ENCODE measurements at places on chromosomes 2 and 18.

- DNase-seq, result no peak
These were observed 20.5 kb downstream of the PDIA6 start for GRCh38 chr2:10792001-10792634.

GRCh38 chr2:198287706-198288105 lies 483.3 kb downstream of the PLCL1 start:
- DNase-seq, result no peak

GRCh38 chr2:188810586-188810985 lies 163.6 kb upstream of the COL3A1 start:
- no peak for DNase-seq

DNA sequence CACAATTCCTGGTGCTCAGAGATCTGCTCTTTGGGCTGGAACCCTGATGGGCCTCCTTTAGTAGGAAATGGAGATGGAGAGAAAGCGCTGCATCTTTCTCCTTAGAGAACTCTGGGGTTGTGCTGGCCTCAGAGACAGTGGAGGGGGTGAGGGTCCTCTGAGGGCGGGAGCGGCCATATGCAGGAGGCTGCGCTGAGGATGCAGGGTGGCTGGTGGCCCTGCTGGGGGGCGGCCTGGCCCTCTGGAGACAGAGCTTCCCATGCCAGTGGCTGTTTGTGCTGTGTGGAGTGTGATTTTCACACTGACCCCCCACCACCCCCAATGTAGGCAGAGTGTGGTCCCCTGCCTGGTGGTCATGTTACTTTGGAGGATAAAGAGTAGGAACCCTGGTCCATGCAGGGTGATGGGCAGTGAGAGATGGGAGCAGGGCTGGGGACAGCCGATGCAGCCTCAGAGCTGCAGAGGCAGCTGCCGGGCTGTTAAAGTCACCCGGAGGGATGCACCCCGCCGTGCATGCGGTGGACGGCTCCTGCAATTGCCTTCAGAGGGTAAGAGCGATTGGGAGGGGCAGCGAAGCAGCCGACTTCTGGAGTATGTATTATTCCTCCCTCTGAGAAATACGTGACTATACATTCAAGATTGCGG lies 194.6 kb downstream of the FAM210A start:
- DNase-seq, result no peak

GRCh38 chr2:22521620-22522019 lies 863.4 kb upstream of the KLHL29 start:
- DNase-seq, result no peak

DNA sequence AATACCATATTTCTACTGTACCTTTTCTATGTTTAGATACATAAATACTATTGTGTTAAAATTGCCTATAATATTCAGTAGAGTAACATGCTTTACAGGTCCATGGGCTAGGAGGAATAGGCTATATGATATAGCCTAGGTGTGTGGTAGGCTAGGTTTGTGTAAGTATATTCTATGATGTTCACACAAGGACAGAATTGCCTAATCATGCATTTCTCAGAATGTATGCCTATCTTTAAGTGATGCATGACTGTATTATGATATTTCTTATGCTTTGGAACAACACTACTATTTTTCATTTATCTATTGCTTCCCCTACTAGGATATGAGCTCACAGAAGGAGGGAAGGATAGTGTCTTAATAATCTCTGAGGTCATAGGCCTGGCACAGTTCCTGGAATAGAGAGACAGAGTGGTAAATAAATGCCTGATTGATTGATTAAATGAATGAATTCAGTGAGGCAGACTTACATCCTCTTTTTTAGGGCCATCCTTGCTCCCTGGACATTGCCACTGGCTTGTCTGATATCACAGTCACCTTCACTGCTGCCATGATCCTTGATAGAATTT lies 121.0 kb downstream of the MYO3B start:
- no peak for DNase-seq

GRCh38 chr2:174492963-174493431 lies 6.2 kb upstream of the GPR155 start:
- no peak for DNase-seq

- no peak for DNase-seq
These were observed 306.7 kb upstream of the CHST9 start for GRCh38 chr18:27491772-27492171.

GRCh38 chr2:225456619-225457260 lies 57.2 kb downstream of the NYAP2 start:
- DNase-seq, result no peak
